Fibroblast of skin of left quadriceps (primary cell): ENCODE measurements at places on chromosomes 5 and 9.

DNA sequence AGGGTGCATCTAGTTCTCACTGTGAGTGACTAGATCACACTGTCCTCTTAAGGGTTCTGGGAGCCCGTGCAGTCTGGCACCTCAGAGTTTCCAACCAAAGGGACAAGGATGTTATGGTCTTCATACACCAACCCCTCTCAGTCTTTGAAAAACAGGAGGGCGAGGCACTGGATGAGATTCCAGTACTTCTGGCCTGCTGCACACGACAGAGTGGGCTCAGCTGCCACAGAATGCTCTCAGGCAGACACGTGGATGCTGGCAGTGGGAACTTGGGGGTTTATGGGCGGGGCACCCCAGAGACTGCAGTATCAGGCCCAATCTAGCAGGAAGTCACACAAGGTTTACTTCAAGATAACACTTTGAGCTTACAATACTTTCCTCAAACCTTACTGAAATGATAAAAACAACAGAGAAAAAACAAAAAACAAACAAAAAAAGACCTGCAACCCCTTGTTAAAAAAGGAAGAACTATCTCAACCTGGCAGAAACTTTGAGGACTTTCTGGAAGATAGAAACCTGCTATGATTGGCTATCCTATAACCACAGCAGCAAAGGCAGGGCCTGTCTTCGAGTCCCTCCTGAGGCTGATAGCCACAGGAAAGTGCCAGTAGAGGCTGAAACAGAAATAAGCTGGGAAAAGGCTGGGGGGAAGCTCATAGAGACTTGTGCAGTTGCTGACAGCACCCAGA, 28.3 kb upstream of the TGFBR1 start:
- no peak for DNase-seq

DNA sequence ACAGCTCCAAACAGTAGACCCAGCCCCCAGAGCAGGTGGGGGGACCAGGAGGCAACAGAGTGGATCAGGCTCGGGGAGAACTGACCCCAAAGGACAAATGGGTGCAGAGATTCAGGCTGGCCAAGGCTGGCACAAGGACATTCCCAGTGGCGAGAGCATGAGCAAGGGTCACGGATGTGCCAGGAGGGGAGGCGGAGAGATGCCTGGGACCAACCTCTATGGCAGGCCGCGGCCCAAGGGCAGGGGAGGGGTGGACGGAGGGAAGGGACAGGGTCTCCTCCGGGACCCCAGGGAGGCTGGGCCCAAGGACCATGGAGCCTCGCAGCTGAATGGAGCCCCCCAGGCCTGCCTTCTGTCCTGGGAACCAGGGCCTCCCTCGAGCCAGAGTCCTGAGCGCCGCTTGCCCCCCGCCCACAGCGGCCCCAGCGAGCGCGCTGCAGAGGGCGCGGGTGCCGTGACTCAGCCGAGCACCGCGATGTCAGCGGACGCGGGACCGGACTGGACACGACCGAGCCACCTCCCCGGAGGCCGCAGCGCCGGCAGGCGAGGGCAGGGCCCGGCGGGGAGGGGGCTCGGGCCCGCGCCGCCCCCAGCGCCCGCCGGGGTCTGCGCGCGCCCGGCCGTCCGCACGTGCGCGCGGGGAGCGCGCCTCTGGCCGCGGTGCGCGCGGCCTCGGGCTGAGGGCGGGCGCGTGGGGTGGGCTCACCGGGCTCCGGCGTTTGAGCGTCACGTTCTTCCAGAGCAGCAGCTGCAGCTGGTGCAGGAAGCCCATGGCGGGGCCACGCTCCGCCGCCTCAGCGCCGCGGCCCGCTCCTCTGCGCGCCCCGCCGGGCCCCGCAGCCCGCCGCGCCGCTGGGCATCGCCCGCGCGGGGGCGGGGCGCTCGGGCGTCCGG, at the start of gene ABCA2:
Gene ABCA2 (minus strand): TSS at position 869 of the 894 bp plus-strand sequence. CDS start 97 bp downstream, at position 772.
- DNase-seq = no peak

GRCh38 chr5:180785794-180786221, 16.8 kb downstream of the MGAT1 start:
- DNase-seq = peak; percentile 76

GRCh38 chr9:16693616-16694015, 176.9 kb downstream of the BNC2 start:
- DNase-seq = no peak

GRCh38 chr9:4148751-4149150, 151.1 kb downstream of the GLIS3 start:
- no peak for DNase-seq

GRCh38 chr5:149633476-149634350, 52.4 kb downstream of the ARHGEF37 start:
- DNase-seq = no peak

- DNase-seq = no peak
Measured at GRCh38 chr5:167570431-167570830, 721.0 kb upstream of the WWC1 start.

DNA sequence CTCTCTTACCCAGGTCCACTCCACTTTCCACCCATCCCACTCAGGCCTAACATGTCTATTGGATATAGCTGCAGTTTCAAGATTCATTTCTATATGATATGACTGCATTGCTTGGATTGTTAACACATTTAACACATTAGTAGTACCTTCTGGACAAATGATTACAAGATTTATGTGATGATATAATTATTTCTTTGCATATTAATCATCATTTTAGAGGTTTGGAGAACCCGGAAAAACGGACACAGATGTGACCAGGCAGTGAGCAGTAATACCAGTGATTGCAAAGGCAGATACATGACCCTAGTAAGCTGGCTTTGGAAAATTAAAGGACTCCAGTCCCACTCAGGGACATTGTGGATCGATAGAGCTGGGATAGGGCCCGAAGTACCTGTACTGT, 103.8 kb downstream of the PRR16 start:
- DNase-seq = no peak

DNA sequence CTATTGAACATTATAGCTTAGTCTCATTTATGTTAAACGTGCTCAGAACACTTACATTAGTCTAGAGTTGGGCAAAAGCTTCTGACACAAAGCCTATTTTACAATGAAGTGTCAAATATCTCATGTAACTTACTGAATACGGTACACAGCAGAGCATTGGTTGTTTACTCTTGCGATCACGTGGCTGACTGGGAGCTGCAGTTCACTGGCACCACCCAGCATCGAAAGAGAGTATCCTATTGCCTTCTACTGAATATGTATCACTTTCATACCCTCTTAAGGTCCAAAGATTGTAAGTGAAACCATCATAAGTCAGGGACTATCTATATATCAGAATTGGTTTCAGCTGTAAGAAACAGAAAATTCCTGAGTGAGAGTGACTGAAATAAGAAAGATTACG, 42.6 kb upstream of the OSMR start:
- no peak for DNase-seq

DNA sequence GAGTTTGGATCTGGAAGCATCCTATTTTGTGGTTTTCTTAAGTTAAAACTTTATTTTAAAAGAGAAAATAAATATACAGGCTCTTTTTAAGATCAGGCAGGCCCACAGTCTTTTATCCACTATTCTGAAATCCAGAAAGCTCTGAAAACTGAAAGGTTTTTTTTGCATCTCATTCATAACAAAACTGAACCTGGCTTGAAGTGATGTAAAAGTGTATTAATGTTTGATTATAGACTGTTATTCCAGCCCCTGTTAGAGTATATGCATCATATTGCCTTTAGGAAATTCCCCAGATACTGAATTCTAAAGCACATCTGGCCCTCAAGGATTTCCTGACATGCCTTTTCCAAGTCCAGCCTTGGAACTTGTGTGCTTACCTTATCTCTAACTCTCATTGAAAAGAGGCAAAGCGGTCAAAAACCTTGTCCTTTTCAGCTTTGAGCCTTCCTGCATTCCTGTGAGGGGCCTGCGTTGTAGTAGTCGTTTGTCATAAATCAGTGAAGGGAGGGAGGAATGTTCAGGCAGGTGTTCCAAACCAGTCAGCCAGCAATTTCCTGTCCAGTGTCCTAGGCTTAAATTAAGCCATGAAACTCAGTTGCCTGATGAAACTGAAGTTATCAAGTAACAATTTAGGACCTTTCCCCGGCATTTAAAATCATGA, 110.4 kb downstream of the TLE4 start:
- no peak for DNase-seq

DNA sequence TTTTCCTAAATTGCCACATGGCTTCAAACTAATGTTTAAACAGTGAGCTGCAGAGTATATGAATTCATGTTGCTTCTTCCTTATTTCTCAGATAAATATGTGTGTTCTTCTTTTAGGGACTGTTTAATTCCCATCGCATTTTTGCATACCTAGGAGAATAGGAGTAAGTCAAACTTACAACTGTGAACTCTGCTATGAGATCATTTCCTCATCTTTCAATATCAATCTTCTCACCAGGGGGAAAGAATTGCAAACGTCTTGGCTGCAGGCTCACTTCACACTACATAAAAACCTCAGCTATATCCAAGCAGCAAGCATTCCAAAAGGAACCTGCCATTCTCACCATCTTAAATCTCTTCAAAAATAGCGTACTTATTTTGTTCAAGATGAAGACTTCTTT, 271.0 kb downstream of the DNAH5 start:
- no peak for DNase-seq

DNA sequence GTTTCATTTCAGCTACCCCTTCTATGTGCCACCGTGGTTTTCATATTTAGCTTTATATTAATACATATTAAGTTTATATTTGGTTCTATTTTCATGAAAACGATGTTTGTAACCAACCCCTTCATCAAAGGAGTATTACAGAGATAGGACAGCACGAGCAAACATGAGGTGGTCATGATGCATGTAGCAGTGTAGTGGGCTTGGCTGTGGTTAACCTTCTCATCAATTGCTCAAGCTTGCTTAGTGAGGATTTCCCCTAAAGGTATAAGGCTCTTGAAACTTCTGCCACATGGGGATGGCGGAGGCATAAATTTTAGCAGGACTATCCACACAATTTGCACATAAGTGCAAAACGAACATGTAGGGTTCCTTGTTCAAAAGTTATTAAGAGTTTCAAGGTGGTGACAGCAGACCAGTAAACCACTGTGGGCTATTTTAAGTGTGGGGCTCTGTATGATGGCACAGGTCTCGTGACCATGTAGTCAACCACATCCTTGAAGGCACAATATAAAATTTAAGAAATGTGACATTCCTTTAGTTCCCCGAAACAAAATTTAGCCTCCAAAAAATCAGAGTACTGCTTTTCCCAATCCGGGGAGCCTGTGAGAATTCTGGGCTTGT, 24.8 kb downstream of the TMEM174 start:
- DNase-seq = no peak

DNA sequence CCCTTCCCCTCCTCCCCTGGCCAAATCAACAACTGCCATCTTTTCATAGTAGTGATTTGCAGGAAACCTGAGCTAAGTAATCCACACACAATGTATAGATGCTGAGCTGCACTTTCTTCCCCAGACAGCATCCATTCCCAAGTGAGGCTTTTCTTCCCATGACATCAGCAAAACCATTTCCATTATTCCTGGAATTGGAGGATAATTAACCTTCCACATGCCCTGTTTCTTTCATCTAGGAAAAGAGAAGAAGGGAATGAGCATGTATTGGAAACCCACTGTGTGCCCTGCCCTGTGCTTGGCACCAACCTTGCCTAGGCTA, 268.0 kb downstream of the ZSWIM6 start:
- DNase-seq = no peak

GRCh38 chr5:74685979-74686631, 1.1 kb downstream of the HEXB start:
- DNase-seq = no peak

DNA sequence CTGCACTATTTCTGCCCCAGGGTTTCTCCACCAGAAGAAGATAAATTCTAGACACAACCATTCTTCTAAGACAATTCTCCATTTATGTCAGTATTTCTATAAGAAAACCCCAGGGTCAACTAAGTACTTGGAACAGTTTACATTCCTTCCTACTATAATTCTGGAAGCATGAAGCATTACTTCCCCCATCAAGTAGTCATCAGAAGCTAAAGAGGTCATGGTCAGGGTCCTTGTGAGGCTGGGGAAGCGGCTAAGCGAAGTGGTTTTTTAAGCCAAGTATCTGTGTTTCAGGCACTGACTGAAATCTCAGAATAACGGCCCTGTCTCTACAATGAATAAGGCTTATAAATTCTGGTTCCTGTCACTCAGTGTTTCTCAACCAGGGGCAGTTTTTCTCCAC, 197.8 kb downstream of the GLIS3 start:
- no peak for DNase-seq

DNA sequence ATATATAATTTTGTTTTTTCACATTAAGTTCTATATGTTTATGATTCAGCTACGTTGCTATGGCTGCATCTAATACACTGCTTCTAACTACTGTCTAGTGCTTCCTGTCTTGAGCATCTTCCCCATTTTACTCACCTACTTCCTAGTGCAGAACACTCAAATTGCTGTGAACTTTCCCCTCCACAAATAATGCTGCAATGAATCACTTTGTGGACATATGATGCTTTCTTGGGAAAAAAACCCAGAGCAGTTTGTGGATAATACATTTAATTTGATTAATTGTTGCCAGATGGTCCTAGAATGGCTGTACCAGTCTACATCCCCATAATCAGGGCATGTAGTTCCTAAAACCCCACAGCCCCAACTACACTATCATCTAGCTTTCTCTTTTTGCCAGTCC, 18.5 kb downstream of the CD180 start:
- no peak for DNase-seq

- peak; percentile 48 for DNase-seq
Measured at GRCh38 chr9:121059998-121060636, 10.0 kb upstream of the C5 start.

- no peak for DNase-seq
Measured at GRCh38 chr9:15696979-15697378, 144.1 kb downstream of the CCDC171 start.

DNA sequence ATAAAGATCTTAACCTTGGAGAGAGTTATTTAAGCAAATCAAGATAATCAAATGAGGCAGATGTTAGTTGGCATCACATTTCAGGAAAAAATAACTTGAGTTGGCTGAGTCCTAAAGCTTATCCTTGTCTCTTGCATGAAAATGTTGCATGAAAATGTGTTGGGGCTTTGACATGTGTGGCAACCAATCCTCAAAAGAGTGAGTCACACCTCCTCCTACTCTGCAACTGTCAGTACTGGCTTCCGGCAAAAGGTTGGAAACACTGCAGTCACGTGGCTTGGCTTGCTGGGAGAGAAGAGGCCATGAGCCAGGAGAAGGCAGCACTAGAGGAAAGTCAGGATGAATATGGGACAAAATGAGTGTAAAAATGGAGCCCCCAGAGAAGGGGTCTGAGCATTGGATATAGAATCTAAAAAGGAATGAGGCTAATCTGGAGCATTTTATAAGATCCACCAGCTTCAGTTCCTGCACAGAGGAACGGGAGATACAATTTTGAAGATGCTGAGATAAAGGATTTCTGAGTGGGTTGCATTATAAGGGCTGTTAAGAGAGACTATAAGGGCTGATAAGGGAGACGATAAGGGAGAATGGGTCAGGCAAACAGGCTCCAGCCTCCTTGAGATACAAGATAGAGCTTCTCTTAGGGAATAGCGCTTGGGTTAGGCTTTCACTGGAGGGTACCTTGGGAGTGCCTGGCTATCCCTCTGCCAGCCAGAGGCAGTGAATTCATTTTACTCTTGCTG, 43.1 kb downstream of the SPATA31D1 start:
- DNase-seq = peak; percentile 25

GRCh38 chr9:93256878-93257807, 73.2 kb downstream of the WNK2 start:
- no peak for DNase-seq
